Stimulated activated CD4-positive, alpha-beta T cell treated with anti-CD3 and anti-CD28 coated beads, Interleukin-4, amount 100 ng/mL, for 1 hour (primary cell): ENCODE measurements at places on chromosomes 7 and 10.

DNA sequence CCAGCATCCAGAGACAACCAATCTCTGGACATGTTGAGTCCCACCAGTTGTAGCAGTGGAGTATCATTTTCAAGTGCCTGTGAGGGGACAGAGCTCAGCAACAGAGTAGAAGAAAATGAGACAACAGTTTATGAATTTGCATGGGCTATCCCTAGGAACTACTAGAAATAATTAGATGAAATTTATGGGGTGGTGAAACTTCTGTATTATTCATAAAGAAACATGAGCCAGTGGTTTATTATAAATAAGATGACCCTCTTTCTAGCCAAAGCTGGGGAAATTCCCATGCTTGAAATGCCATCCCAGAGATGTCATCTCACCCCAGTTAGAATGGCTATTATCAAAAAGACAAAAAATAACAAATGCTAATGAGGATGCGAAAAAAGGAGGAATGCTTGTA is 55.1 kb upstream of the ITGB8 start:
- no peak for DNase-seq

DNA sequence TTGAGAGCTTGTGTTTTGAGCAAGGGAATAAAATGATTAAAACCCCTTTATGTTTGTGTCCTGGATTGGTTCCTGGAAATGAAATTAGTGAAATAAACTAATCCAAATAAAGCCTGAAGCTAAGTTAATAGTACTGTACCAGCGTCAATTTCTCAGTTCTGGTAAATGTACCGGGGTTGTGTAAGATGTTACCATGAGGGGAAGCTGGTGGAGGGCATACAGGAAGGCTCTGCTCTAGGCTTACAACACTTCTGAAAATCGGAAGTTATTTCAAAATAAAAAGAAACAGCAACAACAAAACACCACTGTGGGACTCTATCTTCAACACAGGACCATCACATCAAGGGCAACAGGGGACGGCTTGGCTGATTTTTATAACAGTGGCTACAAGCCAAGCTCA is 257.0 kb downstream of the CREB5 start:
- no peak for DNase-seq

- DNase-seq, result no peak
These were observed 56.6 kb upstream of the IL6 start for GRCh38 chr7:22670422-22670815.

DNA sequence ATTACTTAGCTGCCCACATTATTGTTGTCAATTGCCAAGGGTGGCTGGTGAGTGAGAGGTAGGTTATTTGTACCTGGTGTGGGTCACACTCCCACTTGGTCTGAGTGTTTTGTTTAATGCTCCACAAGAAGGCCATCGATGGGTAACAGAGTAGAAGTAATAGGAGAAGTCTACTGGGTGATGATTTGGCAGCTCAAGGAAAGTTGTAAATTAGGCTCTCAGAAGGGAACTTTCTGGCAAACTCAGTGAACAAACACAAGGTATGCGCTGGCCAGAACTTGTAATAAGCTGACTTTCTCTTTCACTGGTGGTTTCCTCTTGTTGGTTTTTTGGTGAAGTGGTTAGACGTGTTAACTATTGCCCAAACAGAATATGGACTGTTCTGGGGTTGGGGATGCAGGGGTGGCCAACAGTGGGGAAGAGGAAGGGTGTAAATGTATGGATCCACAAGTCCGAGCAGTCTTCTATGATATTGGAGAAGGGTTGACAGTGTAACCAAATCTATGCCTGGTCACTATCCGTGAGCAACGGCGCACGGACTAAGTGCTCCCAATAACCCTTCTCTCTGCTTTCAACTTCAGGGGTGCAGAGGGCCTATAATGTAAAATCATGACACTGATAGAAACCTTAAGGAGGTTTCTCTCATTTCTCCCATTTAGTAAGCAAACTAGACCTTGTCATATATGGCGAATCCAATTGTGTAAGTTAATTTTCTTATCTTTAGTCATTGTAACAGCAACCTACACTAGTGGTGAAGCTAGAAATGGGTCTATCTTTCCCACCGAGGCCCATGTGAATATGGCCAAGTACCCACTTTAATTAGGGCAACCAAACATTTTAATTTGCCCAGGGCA is 212.8 kb downstream of the PTEN start:
- DNase-seq, result no peak

GRCh38 chr10:70461397-70462348 is 16.9 kb upstream of the PALD1 start:
- DNase-seq, result peak; percentile 46

DNA sequence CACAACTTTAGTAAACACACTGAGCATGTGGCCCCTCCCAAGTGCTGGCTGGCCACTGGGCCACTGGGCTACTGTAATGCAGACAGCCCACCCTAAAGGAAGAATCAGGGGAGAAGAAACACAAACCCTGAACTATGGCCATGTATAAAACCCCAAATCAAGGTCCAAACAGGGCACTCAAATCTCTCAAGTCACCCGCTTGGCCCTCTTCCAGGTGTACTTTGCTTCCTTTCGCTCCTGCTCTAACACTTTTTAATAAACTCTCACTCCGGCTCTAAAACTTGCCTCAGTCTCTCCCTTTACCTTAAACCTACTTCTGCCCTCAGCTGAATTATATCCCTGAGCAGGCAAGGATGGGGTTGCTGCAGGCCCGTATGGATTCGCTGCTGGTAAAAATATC is 72.6 kb downstream of the TPK1 start:
- DNase-seq, result no peak

DNA sequence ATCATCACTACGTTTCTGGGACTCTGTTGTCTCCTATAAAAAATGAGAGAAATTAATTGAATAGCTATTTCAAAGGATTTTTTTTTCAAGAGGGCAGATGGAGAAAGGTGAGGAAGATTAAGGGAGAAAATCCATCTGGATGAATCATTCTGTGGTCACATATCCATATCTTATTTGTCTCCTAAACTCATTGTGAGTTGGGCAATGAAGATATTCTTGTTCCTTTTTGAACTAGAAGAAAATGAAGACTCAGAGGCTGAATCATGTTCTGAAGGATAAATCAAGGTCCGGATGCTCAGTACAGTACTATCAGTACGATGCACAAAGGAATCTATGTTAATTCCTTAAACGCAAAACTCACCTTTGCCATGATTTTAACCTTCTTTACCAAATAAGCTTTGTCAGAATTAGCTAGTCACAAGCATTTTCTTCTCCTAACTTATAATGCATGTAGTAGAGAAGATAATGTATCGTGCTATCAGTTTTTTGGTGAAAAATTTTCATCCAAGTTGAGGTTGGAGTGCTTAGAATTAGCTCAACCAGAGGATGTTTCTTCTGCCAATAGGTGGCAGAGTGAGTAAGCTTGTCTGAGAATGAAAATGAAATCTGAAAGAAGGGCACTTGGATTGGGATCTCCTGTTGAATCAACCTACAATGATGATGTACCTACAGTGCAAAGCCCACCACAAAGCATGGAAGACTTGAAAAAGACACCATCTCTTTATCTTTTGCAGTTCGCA is 446.9 kb downstream of the KIF20B start:
- DNase-seq, result no peak

GRCh38 chr7:143495851-143496250 is 18.2 kb downstream of the TAS2R41 start:
- no peak for DNase-seq

DNA sequence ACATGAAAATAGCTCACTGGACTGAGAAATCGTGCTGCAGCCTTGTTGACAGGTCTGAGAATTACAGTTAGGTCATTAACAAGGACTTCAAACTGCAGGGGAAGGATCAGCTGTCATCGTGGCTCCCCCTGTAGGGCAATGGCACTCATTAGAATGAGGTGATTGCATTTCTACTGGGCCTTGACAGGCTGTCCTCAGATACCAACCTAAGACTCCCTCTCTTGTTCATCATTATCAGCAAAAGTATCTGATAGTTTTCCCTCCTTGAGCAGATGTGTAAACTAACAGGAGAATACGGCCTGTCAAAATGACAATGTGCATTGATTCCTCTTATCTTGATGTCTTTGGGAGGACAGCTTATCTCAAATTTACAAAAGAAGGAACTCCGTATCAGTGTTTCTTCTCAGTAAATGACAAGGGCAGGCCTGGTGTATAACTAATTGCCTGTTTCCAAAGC is 648.5 kb upstream of the LRRN3 start:
- no peak for DNase-seq

DNA sequence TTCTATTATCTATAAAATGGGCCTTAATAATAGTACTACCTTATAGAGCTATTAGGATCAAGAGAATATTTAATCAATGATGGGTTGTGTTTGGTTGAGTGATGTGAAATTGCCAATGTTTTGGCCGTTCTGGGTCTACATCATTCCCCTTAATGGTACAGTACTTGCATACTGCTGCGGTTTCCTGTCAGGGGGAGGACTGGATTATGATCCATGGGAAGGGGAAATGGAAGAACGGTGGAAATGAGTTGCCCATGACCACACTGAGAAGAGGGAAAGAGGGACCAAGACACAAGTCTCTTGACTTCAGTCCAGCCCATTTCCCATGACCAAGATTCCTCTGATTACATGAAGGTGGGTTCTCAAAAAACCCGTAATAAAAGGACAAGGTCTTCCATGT is 999 bp upstream of the MRPS24 start:
- no peak for DNase-seq

DNA sequence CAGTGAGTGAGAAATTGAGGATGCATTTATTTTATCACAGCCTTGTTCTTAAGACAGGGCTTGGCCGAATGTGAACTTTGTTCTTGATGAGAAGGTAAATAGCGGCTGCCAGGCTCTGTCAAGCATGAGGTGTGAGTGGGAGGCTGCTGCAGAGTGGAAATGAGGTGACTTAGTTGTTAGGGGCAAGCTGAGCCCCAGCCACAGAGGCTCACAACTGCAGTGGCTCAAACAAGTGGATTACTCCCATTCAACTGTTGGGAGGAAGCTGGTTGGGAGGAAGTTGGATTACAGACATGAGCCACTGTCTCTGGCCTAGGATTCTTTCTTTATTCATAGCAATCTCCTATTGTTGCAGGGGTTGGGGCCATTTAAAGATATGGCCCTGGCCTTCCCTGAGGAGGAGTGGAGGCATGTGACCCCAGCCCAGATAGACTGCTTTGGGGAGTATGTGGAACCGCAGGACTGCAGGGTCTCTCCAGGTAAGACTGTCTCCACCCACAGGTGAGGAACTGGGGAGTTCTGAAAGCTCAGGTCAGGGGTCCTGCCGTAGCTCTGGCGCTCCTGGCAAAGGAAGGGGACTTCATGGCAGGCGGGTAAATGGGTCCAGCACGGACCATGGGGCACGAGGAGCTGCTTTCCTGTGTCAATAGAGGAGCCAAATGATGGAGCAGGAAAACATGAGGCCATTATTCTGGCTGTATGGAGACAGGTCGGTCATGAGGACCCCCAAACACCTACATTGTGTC is 7.1 kb downstream of the ZSCAN25 start:
- DNase-seq, result peak; percentile 24

DNA sequence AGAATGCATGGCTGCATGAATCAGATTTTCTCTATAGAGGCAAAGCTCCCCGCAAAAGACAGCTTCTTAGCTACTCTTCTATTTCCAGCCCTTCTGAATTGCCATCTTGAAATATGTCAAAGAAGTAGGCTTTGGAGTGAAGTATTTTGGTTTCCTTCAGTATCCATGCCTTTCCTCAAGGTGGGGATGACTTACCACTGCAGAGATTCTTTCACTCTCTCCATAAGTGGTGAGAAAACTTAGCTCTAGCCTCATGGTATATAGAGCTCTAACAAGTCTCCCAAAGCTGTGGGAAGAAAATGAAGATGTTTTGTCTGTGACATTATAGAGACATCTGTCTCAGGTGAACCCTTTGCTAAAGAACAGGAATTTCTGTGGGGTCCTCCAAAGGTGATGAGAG is 89.6 kb upstream of the ITGB1 start:
- no peak for DNase-seq

DNA sequence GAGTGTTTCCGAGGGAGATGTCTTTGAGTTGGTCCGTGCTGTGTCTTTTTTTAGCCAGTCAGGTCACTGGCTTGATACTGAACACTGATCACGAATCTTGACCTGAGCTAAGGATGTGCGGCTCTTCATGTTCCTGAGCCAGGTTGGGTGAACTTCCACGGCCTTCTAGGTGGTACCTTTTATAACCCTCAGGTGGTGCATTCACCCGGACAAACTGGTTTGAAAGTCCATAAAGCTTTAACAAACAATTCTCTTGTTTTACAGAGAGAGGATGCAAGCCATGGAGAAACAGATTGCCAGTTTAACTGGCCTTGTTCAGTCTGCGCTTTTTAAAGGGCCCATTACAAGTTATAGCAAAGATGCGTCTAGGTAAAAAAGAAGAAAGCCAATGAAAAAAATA is 229.5 kb downstream of the ARHGAP21 start:
- no peak for DNase-seq

- DNase-seq, result no peak
These were observed 250.1 kb downstream of the ABCA13 start for GRCh38 chr7:48421357-48421756.

DNA sequence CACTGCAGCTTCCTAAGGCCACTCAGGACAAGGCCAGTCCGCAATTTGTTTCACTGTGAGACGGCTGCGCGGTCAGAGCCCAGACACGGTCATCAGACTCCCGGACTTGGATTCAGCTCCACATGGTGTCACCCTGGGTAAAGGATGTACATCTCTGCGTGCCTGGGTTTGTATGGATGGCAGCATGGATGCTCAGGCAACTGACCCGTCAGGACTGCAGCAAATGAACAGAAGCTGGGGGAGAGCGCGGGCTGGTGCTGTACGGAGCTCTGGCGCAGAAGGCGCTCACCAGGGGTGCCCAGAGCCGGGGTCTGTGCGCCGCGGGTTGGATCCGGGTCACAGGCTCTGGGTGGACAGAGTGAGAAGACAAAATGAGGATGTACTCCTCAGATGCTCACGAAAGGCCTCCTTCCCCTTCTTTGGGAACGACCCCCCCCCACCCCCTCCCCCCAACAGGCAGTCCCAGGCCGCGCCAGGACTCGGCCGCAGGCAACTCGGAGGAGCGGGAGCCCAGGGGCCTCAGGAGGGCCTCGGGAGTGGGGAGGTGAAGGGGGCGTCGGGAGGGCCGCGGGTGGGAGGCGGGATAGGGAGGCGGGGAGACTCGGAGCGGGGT is 92.4 kb downstream of the CXCL12 start:
- DNase-seq, result no peak

DNA sequence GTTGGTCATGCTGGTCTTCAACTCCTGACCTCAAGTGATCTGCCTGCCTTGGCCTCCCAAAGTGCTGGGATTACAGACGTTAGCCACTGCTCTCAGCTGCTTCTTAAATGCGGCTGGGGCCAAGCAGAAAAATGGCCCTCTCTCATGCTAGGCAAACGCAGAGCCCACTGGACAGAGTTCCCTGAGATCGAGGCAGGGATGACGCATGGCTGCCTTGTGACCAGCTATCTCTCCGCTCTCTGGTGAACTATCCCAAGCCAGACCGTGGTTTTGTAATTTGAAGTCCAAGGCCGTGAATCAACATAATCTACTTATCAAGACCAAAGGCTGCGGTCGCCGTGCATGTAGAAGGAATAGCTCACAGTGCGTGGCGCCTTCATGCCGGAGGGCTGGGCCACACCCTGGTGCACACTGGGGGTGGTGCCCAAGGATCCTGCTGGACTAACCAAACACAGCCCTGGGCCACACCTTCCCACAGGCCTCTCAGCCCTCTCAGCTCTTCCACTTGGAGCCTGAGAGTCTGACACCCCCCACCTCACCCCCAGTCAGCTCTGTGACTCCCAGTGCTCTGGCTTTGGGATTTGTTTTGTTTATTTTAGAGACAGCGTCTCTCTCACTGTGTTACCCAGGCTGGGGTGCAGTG is 88.1 kb upstream of the CUX1 start:
- no peak for DNase-seq

- no peak for DNase-seq
These were observed 447.8 kb upstream of the KCND2 start for GRCh38 chr7:119825091-119825655.

- DNase-seq, result no peak
These were observed 45.8 kb downstream of the THSD7A start for GRCh38 chr7:11786186-11786585.
